Activated T-cell treated with anti-CD3 and anti-CD28 coated beads for 48 hours (primary cell): ENCODE measurements at places on chromosomes 2 and 18.

DNA sequence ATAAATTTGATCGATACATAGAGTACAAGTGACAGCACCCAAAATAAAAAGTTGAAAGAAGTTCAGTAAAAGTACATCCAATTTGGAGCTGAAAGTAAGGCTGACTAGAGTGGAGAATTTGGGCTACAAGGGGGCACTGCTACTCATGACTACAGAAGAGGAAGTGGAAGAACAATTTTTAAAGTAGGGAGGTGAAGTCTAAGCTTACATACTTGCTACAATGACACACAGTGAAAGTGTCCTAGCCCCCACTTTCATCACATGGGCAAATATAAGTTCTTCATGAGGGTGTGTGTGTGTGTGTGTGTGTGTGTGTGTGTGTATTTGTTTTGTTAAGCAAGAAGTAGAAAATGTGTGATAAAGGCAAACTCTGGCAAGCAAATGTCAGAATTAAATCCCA, 45.7 kb downstream of the MAP3K2 start:
- DNase-seq, result no peak

DNA sequence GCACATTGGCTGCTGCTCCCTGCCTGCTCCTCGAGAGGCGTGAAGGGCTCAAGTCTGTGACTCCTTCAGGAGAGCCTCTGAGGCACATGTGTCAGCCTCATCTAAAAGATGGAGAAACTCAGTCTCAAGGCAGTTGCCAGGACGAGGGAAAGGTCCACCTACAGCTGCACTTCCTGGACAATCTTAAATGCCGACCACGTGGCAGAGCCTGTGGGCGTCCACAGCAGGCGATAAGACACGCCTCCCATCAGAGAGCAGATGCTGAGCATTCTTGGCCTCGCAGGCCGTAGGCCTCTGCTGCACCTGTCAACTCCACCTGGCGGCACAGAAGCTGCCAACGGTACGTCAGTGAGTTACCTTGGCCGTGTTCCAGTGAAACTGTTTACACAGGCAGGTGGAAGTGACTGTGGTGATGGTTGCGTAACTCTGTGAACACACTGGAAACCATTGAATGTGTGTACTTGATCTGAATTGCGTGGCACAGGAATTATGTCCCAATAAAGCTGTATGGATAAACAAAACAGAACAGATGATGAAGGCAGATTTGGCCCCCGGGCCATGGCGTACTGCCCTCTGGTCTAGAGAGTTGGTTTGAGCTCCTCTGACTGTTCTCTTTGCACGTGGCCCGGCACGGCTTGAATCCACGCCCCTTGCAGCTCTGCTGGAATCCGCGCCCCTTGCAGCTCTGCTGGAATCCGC, 114.5 kb downstream of the RNF144A start:
- no peak for DNase-seq

GRCh38 chr2:221518201-221518934, 53.7 kb downstream of the EPHA4 start:
- no peak for DNase-seq

- no peak for DNase-seq
These were observed 21.1 kb downstream of the TMEM182 start for GRCh38 chr2:102782933-102783332.

- no peak for DNase-seq
These were observed 20.5 kb downstream of the FTCDNL1 start for GRCh38 chr2:199830531-199830930.
